ENCODE measurements at places on chromosomes 7 and 10. TPM values are rescaled to one million over a fixed set of nuclear protein-coding genes. Genes with fewer than 3 reads are reported as not detected.

Gene NEUROD6
- not detected for polyA plus RNA-seq

Gene TMEM139
- not detected for polyA plus RNA-seq

Gene GLI3
- polyA plus RNA-seq = not detected

Gene CCDC146
- 0.13 TPM for polyA plus RNA-seq

Gene CYP2W1
- not detected for polyA plus RNA-seq

Gene OR2A1
- polyA plus RNA-seq = not detected

GRCh38 chr7:14995774-14996173 is 93.2 kb upstream of the DGKB start:
- DNase-seq = no peak

DNA sequence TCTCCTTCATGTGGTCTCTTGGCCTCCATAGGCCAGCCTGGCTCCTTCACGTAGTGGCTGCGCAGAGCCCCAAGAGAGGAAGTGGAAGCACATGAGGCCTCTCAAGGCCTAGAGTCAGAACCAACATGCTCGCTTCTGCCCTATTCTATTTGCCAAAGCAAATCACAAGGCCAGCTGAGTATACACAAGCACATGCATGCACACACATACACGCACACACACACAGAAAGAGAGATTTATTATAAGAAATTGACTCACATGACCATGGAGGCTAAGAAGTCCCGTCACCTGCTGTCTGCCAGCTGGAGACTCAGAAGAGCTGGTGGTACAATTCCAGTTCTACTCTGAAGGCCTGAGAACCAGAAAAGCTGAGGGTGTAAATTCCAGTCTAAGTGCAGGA is 64.3 kb upstream of the NRP1 start:
- no peak for DNase-seq

GRCh38 chr10:79180414-79181221 is 111.9 kb downstream of the ZMIZ1 start:
- DNase-seq = no peak

DNA sequence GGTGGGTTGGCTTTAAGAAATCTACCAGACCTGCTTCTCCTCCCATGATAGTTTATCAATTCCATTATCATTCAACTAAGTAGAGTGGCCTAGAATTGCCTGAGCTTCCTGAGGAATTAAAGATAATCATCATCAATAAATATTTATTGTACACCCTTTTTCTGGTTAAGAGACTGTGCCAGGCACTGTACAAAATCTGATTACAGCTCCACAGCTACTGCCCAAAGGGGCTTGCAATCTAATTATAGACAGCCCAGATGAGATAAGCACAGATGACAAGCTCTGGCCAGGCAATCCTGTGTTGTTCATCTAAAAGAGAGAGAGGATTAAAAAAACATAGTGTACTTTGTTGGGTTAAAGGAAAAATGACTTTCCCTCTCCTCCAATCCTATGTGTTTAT is 586.4 kb downstream of the GATA3 start:
- no peak for DNase-seq

DNA sequence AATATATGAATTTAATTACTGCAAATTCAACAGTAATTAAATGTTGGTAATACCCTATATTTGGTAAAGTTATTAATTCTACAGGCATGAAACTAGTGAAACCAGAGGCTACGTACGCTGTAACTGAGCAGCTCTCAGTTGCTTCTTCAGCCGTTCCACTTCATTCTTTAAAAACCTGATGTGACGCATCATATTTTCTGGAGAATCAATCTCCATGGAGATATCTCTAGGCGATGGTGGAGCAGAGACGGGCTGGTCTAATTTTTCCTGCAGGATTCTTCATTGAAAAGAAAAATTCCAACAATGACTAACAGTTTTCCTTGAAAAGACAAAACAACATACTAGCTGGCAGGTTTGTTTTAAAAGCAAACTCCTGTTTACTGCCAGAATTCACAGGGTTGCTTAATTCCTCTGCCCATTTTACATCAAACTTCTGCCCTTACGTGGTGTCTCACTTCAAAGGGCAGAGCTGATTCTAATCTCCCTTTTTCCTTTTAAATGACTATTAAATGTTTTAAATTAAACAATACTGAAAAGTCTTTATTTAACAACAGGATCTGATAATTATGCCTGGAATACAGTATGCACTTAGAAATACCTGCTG is 59.4 kb upstream of the MRLN start:
- no peak for DNase-seq

DNA sequence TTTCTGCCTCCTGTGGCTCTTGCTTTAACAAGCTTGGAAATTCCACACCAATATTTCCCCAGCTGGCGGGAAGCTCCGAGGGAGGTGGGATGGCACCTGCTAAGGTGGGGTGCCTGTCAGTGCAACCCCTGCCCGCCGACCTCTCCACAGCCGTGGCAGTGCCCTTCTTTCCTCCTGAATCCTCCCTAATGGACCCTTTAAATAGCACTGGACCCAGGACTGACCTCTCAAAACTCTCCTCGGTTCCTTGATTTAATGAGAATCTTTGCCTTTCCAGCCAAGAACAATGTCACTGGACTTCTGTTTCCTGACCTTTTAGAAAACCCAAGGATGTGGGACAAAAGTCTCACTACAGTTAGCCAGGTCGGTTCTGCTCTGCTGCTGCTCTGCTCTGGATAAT is 63.2 kb upstream of the EXOC6 start:
- DNase-seq = no peak

DNA sequence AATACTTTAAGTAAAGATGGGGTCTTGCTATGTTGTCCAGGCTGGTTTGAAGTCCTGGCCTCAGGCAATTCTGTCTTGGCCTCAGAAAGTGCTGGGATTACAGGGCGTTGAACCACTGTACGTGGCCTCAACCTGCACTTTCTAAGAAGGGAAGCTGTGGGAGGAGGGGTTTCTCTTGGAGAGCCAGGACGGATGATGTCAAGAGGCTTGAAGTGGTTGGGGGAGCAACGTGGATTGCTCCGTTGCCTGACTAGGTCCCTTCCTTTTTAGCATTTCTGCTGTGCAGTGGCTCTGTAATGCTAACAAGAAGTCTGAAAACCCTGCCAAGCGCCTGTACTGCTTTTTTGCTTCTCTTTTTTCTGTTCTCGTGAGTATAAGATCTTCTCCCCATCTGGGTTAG is 7.2 kb downstream of the BUD23 start:
- no peak for DNase-seq

- no peak for DNase-seq
These were observed 51.8 kb upstream of the DNAAF5 start for GRCh38 chr7:674454-675410.

DNA sequence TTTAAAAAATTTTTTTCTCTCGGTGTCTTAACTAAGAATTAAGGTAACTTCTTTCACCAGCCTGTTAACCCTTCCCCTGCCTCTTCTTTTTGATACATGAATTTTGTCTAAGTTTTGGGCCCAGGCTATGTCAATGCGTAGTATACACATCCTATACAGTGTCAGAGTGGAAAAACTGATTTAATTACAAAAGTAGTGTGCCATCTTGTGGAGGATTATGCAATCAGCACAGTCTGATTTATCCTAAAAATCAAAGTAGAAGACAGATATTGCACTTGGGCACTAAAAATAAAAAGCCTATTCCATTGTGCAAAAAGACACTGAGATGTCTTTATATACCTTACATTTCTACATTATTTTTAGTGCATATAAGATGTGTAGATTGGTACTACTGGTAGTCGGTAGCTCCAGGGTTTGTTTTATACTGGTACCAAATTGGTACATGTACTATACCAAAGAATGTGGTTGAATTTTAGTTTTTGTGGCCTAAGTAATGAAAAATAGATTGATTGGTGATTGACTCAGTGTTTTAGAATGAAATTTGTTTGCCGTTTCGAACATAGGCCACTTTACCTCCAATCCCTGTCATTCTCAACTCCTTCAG is 96.6 kb downstream of the MKLN1 start:
- DNase-seq = peak; percentile 36

DNA sequence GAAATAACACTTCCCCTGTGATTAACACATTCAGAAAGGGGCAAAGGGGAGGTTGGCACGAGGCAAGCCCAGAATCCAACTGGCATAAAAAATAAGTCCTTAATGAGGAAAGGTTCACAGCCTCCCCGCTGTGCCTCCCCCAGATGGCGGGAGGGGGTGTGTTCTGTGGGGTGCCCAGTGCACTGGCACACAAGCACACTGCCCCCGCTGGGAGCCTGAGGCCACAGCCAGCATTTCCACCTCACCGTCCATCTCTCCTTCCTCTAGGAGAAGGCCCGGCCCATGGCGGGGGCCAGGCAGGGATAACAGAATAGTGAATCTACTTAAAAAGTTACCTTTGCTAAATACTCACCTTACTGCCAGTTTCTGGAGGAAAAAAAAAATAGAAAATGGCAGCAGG is 43.2 kb downstream of the PRKAG2 start:
- DNase-seq = no peak

DNA sequence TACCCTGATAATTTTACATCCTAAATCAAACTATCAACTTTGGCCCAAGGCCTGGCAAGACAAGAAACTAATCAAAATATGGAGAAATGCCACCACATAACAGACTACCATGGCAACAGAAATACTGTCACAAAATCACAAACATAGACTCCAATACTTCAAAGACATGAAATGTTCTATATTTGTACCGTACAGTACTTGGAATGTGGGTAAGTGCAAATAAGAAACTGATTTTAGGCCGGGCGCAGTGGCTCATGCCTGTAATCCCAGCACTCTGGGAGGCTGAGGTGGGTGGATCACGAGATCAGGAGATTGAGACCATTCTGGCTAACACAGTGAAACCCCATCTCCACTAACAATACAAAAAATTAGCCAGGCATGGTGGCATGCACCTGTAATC is 9.2 kb downstream of the TNPO3 start:
- no peak for DNase-seq

Data from naive B cell (primary cell).